ENCODE measurements at places on chromosomes 3 and 15.
A peak's percentile ranks its signal among the peaks of the same experiment; 100 is the strongest.

GRCh38 chr3:17979252-17979651 is 236.8 kb upstream of the TBC1D5 start:
- DNase-seq = no peak

DNA sequence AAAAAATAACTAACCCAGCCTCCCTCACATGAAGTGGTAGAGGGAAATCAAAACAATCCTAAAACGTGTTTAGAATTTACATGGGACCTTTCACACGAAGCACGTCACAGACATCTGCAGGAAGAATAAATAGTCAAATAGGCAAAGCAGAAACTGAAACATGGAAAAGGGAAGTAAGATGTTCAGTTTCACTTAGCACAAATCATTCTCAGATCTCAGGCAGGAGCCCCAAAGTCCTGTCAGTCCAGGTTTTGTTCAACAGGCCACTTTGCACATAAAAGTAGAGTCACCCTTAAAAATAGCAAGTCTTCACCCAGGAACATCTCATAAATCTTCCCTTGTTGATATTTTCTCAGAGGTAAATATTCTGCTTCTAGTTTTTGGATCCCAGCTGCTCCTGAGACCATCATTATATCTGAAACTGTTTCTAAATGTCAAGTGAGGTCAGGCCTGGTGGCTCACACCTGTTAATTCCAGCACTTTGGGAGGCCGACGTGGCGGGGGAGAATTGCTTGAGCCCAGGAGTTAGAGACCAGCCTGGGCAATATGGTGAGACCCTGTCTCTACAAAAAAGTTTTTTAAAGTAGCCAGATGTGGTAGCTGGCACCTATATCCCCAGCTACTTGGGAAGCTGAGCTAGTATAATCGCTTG is 1.9 kb downstream of the RUBCN start:
- DNase-seq = no peak

- DNase-seq = no peak
Observed at GRCh38 chr3:10960255-10960654, 32.3 kb upstream of the SLC6A1 start.

- DNase-seq = no peak
Observed at GRCh38 chr3:123618768-123619484, 34.1 kb upstream of the HACD2 start.

GRCh38 chr3:12395349-12396012 is 88.8 kb upstream of the TSEN2 start:
- no peak for DNase-seq

DNA sequence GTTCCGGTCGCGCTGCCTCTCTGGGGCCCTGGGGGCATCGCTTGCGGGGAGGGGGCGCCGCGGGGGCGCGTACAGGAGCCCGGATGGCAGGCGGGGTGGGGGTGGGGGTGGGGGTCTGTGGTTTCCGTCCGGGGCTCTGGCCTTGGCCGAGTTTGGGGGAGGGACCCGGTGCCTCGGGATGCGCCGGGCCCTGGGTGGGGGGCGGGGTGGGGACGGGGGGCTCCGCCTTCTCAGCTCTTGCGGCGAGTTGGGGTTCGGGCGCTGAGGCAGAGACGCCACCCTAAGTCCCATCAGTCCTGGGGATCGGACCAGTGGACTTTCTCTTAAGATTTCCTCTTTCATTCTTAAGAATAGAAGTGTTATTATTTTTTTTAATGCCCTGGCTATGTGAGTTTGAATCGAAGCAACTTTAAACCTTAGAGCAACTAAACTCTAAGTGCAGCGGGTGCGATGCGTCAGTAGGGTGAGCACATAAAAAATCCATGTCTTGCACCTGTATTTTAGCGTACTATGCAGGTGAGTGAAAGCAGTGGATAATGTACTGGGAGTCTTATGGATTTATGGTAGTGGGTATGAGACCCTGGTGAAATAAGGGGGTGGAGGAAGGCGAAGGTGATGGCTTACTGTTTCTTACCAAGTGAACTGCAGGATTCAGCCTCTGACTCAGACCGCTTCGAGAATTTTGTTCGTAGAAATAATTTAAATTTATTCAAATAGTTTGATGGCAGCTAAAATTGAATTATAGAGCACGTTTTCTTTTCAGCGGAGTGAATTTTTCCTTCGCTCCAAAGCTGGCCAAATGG is 762 bp downstream of the CTNNB1 start:
- DNase-seq = peak; percentile 26

- no peak for DNase-seq
Observed at GRCh38 chr3:152874896-152875749, 40.2 kb downstream of the P2RY1 start.

DNA sequence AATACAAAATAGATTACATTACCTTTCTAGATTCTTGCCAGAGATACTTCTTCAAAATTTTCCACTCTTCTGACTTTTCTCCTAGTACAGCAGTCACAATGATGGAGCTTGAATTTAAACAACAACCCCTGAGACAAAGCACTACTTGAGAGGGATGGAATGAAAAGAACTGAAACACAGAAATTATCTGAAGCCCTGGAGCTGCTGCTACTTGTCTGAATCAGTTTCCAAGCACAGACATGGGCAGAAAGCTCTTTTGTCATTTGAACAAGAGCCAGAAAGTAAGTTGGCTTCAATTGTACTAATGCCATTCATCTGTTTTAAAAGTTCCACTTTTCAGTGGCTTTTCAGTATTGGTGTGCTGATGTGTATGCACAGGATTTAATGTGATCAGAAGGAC is 718.5 kb upstream of the ARPP21 start:
- no peak for DNase-seq

GRCh38 chr15:51398626-51399025 is 57.2 kb downstream of the GLDN start:
- no peak for DNase-seq

- no peak for DNase-seq
Observed at GRCh38 chr3:10986592-10986991, 6.0 kb upstream of the SLC6A1 start.

DNA sequence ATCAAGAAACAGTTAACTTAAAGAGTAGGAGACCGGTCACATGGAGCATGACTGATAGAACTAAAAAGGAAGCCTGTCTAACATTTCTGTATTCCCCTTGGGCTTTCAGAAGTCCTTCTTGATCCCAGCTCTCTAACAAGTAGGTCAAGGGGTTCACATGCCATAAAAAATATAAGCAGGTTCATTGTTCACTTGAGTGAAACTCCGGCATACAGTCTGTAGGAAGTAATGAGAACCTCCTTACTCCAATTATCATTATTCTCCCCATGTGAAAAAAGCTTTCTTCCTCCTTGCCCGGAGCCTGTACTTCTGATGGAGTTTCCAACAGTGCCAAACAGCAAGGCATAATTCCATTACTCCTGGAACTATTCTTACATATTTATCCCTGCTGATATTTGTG is 242.8 kb upstream of the CNTN4 start:
- no peak for DNase-seq

DNA sequence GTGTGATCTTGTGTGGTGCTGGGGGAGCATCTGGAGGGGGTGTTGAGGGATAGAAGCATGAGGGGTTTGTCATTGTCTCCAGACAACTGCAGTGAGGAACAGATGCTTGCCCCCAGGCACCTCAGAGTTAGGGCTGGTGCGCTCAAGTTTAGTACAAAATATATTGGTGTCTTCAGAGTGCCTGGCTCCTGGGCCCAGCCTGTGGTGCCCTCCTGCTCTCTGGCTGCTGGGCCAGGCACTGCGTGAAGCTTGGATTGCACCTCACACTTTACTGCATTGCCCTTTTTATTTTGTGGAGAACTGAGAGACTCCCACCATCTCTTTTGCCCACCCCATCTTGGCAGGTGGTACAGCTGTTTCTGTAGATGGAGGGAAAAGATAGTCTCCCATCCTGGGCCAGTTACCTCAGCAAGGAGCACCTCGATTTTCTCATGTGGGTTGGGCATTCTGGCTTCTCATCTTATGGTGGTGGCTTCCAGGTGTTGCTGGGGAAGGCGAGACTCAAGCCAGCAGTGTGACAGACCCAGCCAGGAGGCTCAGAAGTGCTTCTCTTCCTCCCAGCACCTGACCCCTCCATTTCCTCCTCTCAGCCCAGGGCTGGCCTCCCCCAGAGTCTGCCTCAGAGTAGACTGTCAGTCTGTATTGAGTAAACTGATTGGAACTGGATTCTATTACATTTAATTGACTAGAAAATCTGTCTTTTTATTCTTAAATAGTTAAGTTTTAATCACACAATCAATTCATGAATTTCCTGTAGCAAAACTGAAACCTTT is 140.5 kb downstream of the DNAJB8 start:
- no peak for DNase-seq

- no peak for DNase-seq
Observed at GRCh38 chr3:12706504-12707253, 42.8 kb upstream of the RAF1 start.
